ENCODE measurements at places on chromosomes 5 and 9.

- no peak for DNase-seq
These were observed 7.7 kb upstream of the CTSL start for GRCh38 chr9:87718231-87718630.

DNA sequence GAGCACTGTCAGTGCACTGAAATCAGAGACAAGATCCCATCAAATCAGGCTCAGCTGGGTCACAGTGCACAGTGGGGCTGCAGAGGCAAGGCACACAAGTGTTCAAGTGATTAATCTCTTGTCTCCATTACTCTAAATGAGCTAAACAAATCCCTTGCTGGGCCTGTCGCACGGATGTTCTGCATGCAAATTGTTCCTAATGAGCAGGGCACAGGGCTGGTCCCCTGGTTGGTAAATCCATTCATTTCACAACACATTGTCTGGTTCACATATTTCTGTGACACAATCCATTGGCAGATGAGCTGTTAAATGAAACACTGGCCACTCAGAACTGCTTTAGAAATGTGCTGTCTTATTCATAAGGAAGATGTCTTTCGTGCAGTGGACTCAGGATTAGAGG is 167.9 kb upstream of the BRINP1 start:
- DNase-seq, result no peak

- DNase-seq, result no peak
These were observed 693.2 kb upstream of the CHD1 start for GRCh38 chr5:99621772-99622681.

DNA sequence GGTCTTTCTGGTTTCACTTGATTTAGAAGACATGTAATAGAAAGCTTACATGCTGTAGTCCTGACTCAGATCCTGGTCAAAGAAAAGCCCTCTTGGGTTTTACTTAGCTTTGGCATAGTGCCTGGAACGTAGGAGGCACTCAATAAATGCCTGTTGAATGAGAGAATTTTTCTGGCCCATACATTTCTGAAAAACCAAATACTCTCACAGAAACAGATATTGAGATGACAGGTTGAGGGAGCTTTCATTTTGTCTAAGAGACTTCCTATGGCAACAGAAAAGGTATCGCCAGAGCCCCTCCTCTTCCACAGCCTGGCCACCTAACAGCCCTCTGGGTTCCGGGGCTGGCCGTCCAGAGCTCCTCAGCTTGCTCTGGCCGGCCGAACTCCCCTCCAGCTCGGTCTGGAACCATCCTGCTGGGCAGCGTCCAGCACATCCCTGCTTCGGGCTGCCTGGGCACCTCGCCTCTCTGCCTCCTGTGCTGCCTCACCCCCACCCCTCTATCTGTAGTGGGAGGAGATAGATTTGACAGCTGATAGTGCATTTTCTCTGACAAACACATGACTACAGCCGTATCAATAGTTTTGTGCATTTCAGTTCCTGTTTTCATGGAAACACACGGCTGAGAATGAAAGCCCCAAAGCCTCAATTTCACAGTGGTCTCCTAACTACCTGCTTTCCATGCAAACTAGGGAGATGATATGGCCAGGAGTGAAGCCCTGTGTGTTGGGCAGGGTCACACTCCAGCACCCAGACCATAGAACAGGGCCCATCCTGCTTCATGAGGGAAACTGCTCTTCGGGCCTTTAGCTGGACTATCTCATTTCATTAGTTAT is 1.1 kb downstream of the IL4 start:
- peak; percentile 68 for DNase-seq

GRCh38 chr5:16459451-16459850 is 6.1 kb downstream of the ZNF622 start:
- DNase-seq, result no peak

DNA sequence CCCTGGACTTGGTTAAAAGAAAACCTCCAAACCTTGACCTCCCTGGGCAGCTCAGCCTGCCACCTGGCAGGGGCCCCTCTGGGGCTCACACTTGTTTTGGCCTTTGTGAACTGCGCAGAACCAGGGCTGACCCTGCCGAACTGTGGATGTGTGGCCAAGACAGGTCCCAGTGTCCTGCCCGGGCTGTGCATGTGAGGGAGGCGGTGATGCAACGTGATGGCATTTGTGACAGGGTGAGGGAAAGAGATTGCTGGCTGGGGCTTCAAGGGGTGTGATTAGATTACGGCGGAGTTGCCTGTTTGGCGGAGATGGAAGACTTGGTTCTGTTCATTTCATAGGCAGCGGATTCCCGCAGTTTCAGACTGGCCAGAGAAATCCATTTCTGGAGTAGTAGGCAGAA is 30.4 kb upstream of the NKX2-5 start:
- no peak for DNase-seq

All from hepatocyte (in vitro differentiated cells).